M059J (cell line): ENCODE measurements at places on chromosomes 1 and 21.

DNA sequence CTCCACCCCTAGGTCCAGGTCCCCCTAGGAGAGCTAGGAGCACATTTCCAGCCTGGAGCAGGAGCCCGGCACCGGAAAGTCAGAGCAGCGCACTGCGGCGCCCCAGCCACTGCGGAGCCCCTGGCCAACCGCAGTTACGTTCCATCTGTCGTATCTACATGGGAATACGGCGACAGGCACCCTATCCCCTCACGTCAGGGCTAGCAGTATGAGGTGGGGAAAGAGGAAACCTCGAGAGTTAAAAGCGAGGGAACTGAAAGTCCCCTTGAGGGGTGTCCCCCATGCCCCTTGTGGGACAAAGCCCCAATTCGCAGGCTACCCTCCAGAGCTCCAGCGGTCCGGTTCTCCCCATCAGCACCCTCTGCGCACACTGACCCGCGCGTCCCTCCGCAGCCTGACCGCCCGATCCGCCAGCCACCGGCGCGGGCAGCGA, 995 bp downstream of the COLGALT2 start:
- DNase-seq, result peak; percentile 50

DNA sequence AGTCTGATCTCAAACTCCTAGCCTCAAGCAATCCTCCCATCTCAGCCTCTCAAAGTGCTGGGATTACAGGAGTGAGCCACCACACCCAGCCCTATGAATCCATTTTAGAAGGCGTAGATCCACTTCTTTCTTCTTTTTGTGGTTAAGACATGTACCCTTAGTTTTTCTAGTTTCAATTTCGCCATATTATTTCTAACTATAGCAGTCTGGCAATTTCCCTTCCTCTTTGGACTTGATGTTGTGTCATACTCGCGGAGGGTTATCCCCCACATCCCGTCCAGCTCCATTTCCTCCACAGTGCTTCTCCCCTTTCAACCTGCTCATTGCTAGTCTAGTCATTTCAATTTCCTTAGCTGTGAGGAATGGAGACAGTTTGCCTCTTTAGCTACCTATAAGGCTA, 5.2 kb upstream of the LRRC8D start:
- no peak for DNase-seq

- DNase-seq, result peak; percentile 94
These were observed 19.1 kb downstream of the COL24A1 start for GRCh38 chr1:86137436-86137835.

- no peak for DNase-seq
These were observed 225.9 kb downstream of the KAZN start for GRCh38 chr1:14824314-14824915.

DNA sequence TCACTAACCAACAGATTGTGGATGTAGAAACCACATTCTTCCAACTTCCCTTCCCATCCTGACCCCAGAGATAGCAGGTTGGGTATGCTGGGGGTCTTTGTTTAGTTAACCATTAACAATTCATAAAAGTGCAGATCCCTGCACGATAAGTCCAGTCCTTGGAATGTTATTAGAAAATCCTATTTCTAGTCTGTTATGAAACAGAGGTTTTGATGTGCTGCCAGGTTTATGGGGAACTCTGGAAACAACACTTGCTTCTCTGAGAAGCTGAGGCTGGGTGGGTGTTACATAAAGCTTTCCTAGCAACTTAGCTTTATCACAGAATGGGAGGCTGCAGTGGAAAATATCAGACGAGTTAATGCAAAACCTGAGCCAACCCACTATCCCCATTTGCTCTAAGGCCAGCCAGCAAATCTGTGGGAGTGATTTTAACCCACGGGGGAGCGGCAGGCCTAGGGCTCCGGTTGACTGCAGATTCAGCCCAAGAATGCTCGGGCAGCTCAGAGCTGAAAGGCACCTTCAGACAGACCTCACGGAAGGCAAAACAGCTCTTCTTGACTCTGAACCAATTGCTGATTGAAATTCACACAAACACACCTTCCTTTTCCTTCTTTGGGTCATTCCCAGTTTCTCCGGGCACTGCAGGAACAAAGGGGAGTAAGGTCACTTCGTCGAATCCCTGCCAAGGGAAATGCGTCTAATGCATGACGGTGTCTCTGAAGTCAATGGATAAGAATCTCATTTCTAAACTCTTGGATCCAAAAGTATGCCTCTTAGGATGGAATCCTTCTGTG, 111.7 kb upstream of the IRF2BP2 start:
- DNase-seq, result peak; percentile 87

DNA sequence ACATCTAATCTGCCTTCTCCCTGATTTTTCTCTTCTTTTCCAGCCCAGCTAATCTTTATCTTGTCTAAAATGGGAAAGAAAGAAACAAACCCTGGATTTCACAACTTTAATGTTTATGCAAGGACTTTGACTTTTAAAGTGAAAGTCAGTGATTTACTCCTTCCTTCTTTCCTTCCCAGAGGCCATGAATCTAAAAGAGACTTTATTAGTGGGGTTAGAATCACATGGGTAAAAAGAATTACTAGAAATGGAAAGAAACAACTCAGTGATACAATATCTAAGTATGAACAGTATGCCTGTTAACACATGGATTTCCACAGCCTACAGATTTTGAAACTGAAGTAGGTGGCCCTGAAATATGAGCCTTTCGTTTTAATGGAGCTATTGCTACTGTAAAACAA, 59.8 kb upstream of the KCNK2 start:
- DNase-seq, result peak; percentile 27

DNA sequence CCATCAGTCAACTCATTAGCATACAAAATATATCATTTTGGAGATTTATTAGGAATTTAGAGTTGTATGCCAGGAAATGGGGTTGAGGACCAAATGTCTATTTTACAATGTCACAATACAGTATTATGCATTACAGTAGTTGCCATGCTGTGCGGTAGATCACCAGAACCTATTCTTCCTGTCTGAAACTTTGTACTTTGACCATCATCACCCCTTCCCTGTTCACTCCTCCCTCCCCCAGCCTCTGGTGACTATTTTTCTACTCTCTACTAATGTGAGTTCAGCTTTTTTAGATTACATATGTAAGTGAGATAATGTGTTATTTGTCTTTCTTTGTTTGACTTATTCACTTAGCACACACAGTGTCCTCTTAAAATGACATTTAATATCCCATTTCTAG, 50.8 kb downstream of the PTBP2 start:
- no peak for DNase-seq

GRCh38 chr1:6596886-6597776, 5.5 kb downstream of the KLHL21 start:
- no peak for DNase-seq

DNA sequence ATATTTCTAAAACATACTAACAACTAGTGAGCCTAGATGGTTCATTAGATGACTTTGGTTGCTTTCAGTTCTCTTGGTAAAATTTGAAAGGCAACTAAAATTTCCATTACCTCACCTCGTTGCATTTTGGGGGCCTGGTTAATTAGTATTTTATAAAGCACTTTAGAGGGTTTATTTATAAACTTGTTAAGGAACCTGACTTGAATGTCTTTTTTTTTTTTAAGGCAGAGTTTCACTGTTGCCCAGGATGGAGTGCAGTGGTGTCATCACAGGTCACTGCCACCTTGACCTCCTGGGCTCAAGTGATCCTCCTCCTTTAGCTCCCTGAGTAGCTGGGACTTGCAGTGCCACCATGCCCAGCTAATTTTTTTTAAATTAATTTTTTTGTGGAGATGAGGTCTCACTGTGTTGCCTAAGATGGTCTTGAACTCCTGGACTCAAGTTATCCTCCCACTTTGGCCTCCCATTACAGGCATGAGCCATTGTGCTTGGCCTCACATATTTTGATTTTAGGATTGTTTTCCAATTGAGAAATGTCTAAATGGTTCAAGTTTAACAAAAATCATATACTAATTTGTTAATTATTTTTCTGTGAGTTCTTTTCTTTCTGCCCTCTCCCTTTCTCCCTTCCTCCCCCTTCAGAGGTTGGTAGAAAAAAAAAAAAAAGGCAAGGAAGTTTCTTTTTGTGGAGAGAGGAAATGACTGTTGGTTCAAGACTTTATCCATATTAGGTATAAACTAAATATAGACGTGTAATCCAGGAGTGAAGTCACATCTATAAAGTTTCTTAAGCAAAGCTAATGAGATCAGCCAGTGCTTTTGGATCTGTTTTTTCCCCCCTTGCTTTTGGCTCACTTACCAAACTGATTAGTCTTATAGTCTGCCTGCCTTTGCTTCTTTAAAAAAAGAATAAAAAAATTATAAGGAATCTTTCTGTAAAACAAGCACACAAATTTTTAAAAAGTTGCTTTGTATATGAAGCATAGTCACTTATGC, 24.7 kb downstream of the CLIC4 start:
- peak; percentile 97 for DNase-seq

- no peak for DNase-seq
These were observed 36.0 kb upstream of the GPR157 start for GRCh38 chr1:9164919-9165318.

- no peak for DNase-seq
These were observed 22.0 kb upstream of the VAMP3 start for GRCh38 chr1:7749126-7749525.

DNA sequence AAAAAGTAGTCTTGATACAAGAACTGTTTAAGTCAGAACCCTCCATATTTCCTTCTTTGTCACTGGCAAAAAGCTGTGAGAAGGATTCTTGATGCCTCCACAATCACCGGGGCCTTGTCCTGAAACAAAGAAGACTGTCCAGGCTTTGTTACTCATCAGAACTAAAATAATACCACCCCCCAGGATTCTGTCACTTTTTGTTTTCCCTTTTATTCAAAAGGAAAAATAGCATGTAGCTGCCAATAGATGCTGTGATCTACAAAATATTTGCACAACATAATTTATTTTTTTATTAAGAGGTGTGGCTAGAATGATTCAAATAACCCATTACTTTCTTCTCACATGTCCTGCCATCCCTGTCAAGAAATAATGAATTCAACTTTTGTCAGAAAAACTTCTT, 173.7 kb downstream of the LYPLAL1 start:
- no peak for DNase-seq

GRCh38 chr1:21773585-21773984, 9.4 kb downstream of the USP48 start:
- no peak for DNase-seq

GRCh38 chr1:204337036-204337429, 22.7 kb downstream of the PLEKHA6 start:
- DNase-seq, result no peak

GRCh38 chr1:227355542-227356245, 37.4 kb upstream of the CDC42BPA start:
- DNase-seq, result no peak

- no peak for DNase-seq
These were observed 241.1 kb downstream of the PDE4B start for GRCh38 chr1:66033781-66034180.

DNA sequence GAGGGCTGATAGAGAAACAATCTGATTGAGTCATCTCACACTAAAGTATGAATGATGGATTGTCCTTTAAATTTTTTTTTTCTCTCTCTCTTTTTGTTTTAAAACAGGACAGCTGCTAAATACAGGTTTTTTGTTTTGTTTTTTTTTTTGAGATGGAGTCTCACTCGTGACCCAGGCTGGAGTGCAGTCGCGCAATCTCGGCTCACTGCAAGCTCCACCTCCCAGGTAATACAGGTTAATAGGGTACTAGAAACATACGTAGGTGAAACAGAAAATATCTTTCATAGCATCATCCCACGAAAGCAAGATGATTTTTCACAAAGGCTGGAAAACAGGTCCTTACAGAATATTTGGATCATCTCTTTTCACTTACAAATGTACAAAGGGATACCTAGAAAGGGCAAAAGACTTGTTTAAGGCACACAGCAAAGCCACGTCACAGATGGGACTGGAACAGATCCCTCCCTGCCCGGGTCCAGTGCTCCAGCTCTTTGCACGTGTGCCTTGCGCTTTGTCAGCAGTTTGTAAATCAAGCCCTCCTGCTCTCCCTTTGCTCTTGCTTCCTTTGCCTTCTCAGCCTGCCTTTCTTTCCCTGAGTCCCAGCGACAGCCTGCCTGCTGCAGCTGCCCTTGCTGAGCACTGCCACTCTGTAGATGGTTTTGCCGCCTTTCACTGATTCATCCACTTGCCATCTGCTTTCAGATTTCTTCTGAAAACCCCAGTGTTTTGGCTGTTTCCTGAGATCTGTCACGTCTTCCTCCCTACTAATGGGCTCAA, 171.3 kb upstream of the BEND5 start:
- no peak for DNase-seq

- peak; percentile 36 for DNase-seq
These were observed 8.0 kb downstream of the MED8 start for GRCh38 chr1:43381612-43382011.

DNA sequence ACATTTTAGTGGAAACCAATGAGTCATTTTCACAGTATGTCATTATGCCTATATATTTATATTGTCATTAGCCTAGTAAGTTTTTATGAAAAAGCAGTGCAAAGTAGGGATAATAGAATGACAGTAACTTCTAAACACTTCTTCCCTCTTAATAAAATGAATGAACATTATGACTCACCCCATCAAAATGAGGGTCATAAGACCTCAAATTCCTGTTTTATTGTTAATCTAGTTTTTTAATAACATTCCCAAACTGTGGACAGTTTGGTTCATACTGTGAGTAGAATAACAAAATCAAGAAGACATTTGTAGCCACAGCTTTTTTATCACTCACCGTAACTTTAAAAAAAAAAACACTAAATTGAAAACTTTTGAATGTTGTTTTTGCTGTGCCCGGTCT, 160.5 kb downstream of the LRRC40 start:
- DNase-seq, result peak; percentile 87

DNA sequence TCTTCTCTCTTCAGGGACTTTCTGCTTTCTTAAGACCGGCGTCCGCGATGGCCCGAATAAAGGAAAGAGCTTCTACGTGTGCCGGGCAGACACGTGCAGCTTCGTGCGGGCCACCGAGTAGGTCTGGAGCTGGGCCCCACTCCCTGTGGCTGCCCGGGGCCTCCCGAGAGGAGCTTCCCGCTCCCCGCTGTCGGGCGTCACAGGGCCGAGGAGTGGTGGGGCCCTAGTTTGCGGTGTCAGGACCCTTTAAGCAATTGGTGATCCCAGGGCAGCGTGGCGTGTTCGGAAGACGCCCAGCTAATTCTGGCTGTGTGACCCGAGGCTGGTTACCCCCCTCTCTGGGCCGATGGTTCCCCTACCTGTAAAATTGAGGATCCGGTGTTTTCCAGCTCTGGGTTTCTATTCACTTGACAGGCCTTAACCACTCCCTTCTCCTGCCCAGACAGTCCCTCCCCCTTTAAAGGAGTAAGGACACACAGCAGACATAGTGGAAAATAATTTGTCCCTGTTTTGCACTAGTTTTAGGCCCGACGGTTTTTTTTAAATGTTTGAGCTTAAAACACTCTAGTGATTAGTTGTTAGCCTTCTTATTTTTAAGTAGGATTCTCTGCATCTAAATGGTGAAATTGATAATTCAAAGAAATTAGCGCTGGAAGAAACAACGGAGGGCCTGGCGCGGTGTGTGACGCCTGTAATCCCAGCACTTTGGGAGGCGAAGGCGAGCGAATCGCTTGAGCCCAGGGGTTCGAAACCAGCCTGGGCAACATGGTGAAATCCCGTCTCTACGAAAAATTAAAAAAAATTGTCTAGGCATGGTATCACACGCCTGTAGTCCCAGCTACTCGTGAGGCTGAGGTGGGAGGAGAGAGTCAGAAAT, 553 bp downstream of the TTF2 start:
- DNase-seq, result peak; percentile 67

DNA sequence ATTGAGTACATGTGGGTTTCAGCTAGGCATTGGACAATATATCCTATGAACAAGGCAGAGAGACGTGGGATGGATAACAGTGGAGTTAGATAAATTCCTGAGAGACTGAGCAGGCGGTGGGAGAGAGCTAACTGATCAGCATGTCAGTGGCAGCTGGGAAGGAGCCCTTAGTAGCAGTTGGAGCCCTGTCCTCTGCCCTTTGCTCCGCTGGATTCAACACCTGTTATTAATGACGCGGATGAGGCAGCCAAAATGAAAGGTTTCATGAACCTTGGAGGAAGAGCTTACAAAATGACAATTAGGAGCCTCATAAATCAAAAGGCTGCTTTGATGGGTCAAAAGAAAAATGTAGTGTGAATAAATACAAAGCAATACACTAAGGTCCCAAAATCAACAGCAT, 16.1 kb downstream of the UBIAD1 start:
- DNase-seq, result no peak
